ENCODE measurements at places on chromosomes 6 and 20. TPM values are rescaled to one million over a fixed set of nuclear protein-coding genes. Genes with fewer than 3 reads are reported as not detected.

GRCh38 chr6:26122402-26122792 lies 35.2 kb downstream of the HFE start:
- H3K27ac ChIP-seq: peak overlapping the region; percentile 95
- H3K4me3 ChIP-seq: peak overlapping the region; percentile 64

DNA sequence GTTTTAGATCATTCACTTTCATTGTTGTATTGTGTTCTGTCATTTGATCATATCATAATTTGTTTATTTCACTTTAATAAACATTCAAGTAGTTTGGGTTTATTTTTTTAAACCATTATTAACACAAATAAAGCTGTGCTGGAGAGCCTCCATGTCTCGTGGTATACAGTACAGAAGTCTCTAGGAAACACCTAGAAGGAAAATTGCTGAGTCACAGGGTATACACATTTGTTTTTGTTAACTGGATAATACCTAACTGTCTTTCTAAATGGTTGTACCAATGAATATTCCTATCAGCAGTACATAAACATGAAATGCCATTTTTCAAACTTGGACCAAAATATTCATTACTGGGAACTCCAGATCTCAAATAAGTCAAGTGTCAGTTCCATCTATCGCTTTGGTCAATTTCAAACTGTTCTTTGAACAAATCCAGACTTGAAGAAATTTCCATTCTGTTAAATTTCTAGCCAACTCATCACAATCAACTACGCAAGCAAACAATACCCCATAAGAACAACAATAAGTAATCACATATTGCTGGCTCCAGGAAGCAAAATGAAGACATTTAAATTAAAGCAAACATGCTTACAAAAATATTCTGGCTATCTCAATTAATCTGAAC lies 138.1 kb downstream of the ATXN1 start:
- no peaks in the 10 kb centered on the region for H3K36me3 ChIP-seq
- no peaks in the 10 kb centered on the region for H3K27me3 ChIP-seq
- H3K4me3 ChIP-seq: no peak overlapping the region

DNA sequence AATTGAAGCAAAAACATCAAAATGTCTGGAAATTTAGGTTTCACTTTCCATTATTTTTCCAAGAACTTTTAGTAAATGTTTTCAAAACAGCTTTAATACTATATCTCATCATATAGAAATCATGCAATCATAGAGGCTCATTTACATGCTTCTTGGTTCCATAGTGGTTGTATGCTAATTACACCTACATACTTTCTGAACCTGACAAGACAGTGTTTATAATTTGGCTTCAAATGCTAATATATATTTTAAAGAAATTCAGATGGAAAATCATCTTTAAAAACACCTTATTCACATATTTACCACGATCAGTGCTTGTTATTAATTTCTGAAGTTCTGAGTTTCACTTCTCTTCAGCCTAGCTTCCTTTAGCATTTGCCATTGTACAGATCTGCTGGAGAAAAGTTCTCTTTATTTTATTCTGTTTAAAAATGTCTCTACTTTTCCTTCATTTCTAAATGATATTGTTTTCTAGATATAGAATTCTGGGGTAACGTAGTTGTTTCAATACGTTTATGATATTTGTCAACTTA lies 89.9 kb downstream of the PLCB1 start:
- no peaks in the 10 kb centered on the region for H3K36me3 ChIP-seq
- peaks cover 4% of the 10 kb centered on the region for H3K4me1 ChIP-seq
- H3K27ac ChIP-seq: no peak overlapping the region
- H3K4me3 ChIP-seq: no peak overlapping the region
- DNase-seq: no peak

DNA sequence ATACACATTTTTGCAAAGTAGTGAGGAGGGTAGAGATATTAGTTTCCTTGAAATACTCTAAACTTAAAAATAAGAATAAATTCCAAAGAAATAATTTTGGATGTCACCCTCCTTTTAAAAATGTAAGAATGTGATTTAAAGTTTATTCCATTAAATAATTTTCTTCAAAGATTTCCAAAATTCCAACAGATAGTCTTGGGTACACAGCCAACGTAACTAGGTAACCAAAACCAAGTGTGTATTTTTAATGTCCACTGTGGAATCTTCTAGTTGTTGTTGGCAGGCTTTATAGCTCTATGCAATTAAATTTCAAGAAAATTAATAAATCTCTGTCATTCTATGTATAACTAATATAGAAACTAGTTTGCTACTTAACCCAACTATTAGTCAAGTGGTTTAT lies 101.3 kb downstream of the COL21A1 start:
- H3K36me3 ChIP-seq: no peaks in the 10 kb centered on the region
- DNase-seq: no peak
- no peak overlapping the region for H3K27ac ChIP-seq
- no peaks in the 10 kb centered on the region for H3K27me3 ChIP-seq

DNA sequence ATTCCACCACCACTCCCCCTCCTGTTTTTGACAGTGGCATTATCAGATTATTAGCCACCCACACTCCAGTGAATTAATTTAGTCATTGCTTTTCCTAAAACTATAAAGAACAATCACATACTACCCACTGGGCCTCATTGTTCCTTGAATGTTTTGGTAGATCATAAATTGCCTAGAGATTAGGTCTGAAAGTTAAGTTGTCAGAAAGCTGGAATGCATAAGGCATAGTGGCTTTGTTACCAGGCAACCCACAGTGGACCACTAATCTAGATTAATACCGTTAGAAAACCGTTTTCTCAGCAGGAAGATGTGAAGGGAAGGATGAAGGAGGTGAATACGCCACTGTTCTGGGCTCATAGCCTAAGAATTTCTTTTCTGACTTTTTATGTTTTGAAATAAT lies 75.6 kb downstream of the SAMD3 start:
- H3K27me3 ChIP-seq: no peaks in the 10 kb centered on the region
- H3K4me1 ChIP-seq: no peaks in the 10 kb centered on the region
- no peaks in the 10 kb centered on the region for H3K36me3 ChIP-seq
- H3K4me3 ChIP-seq: no peak overlapping the region
- H3K27ac ChIP-seq: no peak overlapping the region

- no peak for DNase-seq
- H3K27me3 ChIP-seq: no peaks in the 10 kb centered on the region
Measured at GRCh38 chr6:12555267-12555666, 161.3 kb upstream of the PHACTR1 start.

DNA sequence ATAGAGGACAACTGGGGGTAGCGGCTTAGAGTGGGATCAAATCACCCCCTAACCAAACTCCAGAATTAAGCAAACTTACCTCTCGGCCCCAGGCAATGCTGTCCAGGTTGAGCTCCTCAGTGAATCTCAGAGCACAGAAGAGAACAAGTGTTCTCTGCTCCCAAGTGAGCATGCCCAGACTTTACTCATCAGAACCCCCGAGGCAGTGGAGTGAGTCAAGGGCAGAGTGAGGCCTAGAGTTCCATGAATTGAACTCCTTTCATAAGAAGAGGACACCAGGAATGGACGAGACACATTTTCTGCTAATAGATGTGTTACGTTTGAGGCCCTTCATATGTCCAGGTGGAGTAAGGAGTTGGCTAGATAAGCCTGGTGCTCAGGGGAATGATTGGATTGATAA lies 134.0 kb upstream of the DTNBP1 start:
- no peaks in the 10 kb centered on the region for H3K27me3 ChIP-seq
- no peaks in the 10 kb centered on the region for H3K4me1 ChIP-seq
- H3K27ac ChIP-seq: no peak overlapping the region
- DNase-seq: no peak
- H3K4me3 ChIP-seq: no peak overlapping the region

GRCh38 chr6:39198528-39198927 lies 30.7 kb downstream of the KCNK5 start:
- no peak overlapping the region for H3K4me3 ChIP-seq
- H3K36me3 ChIP-seq: no peaks in the 10 kb centered on the region
- no peak overlapping the region for H3K27ac ChIP-seq
- no peak for DNase-seq
- no peaks in the 10 kb centered on the region for H3K4me1 ChIP-seq

The HLA-DRB1 gene
- 718 TPM for total RNA-seq

The LAMA5 gene
- total RNA-seq: 2.2 TPM

GRCh38 chr20:15992564-15992963 lies 580.7 kb downstream of the KIF16B start:
- no peak overlapping the region for H3K4me3 ChIP-seq
- no peak for DNase-seq
- no peaks in the 10 kb centered on the region for H3K27me3 ChIP-seq
- no peaks in the 10 kb centered on the region for H3K4me1 ChIP-seq
- H3K36me3 ChIP-seq: no peaks in the 10 kb centered on the region

GRCh38 chr6:146912730-146913685 lies 291.2 kb upstream of the STXBP5 start:
- H3K4me1 ChIP-seq: no peaks in the 10 kb centered on the region
- H3K27ac ChIP-seq: no peak overlapping the region
- no peak for DNase-seq
- H3K27me3 ChIP-seq: no peaks in the 10 kb centered on the region
- H3K36me3 ChIP-seq: no peaks in the 10 kb centered on the region
- H3K4me3 ChIP-seq: no peak overlapping the region

The CFAP206 gene
- not detected for total RNA-seq

The SCGN gene
- not detected for total RNA-seq

The CABLES2 gene
- total RNA-seq: 15.2 TPM

GRCh38 chr6:11810039-11810541 lies 31.5 kb upstream of the ADTRP start:
- no peaks in the 10 kb centered on the region for H3K36me3 ChIP-seq
- H3K4me1 ChIP-seq: peaks cover 20% of the 10 kb centered on the region
- no peak for DNase-seq
- H3K27me3 ChIP-seq: no peaks in the 10 kb centered on the region
- H3K4me3 ChIP-seq: no peak overlapping the region

- H3K27ac ChIP-seq: no peak overlapping the region
- no peak for DNase-seq
- no peak overlapping the region for H3K4me3 ChIP-seq
- peaks cover 5% of the 10 kb centered on the region for H3K4me1 ChIP-seq
- H3K36me3 ChIP-seq: no peaks in the 10 kb centered on the region
Measured at GRCh38 chr6:119040229-119040628, 38.2 kb downstream of the FAM184A start.

- no peak overlapping the region for H3K4me3 ChIP-seq
- no peaks in the 10 kb centered on the region for H3K4me1 ChIP-seq
- no peaks in the 10 kb centered on the region for H3K36me3 ChIP-seq
- no peak for DNase-seq
Measured at GRCh38 chr20:57781901-57782300, 72.1 kb upstream of the PMEPA1 start.

DNA sequence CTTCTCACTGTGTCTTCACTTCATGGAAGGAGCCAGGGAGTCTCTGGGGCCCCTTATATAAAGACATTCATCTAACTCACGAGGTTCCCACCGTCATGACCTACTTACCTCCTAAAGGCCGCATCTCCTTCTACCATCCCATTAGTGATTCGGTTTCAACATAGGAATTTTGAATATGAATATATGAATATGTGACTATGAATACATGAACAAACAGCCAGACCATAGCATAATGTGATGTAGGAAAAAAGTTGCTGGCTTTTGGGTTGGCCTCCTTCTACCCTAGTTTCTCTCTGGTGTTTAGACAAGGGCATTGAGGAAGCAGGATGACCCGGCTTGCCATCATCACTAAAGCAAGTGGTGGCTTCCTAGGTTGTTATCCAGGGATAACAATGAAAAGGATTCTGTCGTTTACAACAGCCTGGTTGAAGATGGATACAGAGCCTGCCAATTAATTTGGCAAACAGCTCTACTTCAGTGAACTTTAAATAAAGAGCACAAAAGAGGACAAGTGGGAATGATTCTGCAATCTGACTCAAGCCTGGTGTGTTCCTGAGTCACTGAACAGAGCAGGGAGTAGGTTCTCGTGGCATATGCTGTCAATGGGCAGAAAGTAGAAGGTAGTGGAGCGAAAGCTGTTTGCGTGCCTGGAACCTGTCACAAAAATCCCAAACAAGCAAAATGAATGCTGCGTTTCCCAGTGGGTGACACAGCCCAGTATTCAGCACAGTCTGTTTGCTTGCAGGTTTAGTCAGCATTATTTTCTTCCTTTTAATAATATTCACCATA lies 44.0 kb upstream of the DOK5 start:
- H3K4me1 ChIP-seq: no peaks in the 10 kb centered on the region
- no peak for DNase-seq
- H3K27me3 ChIP-seq: no peaks in the 10 kb centered on the region
- H3K36me3 ChIP-seq: no peaks in the 10 kb centered on the region
- no peak overlapping the region for H3K27ac ChIP-seq

DNA sequence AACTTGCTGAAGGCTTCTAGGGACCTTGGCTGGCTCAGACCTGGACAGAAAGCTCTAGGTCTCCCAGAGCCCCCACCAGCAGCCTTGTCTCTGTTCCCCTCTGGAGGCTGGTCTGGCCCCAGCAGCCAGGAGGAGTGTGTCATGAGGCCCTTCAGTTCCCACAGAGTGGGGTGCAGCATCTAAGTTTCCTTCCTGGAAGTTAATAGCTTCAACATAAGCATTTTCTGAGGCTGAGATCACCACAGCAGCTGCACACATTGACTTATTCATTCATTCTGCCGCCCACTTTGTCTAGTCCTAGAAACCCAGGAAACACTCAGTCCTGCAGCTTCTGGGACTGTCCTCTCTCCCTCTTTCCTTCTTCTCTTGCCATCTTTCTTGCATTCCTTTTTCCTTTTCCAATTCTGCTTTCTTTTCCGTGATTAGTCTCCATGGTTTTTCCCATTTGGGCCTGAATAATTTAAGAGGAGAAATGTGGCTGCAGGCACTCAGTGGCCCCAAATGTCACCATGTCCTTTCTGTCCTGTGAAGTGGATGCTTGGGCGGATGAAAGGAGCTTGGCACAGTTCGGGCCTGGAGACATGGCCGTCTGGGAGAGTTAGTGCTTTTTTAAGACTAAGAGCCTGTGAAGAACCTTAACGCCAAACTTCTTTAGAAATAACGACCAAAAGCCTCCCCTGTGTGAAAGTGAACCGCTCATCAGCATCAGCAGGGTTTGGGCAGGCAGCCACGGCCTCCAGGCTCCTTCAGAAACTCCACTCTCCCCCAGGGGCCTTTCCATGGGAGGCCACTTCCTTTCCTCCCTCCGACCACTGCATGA lies 31.0 kb upstream of the PCMTD2 start:
- no peaks in the 10 kb centered on the region for H3K4me1 ChIP-seq
- H3K36me3 ChIP-seq: no peaks in the 10 kb centered on the region
- no peak overlapping the region for H3K4me3 ChIP-seq
- no peaks in the 10 kb centered on the region for H3K27me3 ChIP-seq
- H3K27ac ChIP-seq: no peak overlapping the region

All from GM12878 (cell line).